ENCODE measurements at places on chromosomes 7 and 10.

DNA sequence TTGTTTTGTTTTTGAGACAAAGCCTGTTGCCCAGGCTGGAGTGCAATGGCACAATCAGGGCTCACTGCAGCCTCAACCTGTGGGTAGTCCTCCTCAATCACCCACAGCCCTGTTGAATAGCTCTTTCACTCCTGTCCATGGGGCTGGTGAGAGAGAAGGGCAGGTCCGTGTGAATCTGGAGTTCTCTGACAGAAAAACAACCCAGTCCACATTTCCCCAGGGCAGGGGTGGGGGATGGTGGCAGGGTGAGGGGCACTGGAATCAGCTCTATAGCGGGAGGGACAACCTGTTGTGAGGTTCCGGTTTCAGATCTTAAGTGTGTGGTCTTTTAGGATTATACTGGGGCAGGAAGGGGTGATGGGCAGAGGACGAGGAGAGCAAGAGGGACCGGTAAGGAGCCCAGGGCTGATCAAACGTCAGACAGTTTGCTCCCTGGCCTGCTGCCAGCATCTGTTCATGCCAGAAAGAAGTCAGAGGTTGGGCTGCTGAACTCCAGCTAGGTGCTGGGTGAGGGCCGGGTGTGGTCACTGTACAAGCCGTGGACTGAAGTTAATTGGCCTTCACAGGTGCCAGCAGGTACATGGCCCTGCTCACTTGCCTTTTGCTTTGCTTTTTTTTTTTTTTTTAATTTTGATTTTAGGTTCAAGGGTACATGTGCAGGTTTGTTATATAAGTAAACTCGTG, 33.2 kb upstream of the MKRN1 start:
- no peak overlapping the region for H3K4me3 ChIP-seq
- no peak for DNase-seq
- H3K27ac ChIP-seq: no peak overlapping the region
- peaks cover 3% of the 10 kb centered on the region for H3K27me3 ChIP-seq
- H3K4me1 ChIP-seq: no peaks in the 10 kb centered on the region

- no peak overlapping the region for H3K4me3 ChIP-seq
- H3K27me3 ChIP-seq: peaks cover 9% of the 10 kb centered on the region
- no peaks in the 10 kb centered on the region for H3K4me1 ChIP-seq
- DNase-seq: no peak
- H3K27ac ChIP-seq: no peak overlapping the region
- no peaks in the 10 kb centered on the region for H3K36me3 ChIP-seq
Observed at GRCh38 chr7:116404389-116404788, 95.1 kb upstream of the CAV2 start.

DNA sequence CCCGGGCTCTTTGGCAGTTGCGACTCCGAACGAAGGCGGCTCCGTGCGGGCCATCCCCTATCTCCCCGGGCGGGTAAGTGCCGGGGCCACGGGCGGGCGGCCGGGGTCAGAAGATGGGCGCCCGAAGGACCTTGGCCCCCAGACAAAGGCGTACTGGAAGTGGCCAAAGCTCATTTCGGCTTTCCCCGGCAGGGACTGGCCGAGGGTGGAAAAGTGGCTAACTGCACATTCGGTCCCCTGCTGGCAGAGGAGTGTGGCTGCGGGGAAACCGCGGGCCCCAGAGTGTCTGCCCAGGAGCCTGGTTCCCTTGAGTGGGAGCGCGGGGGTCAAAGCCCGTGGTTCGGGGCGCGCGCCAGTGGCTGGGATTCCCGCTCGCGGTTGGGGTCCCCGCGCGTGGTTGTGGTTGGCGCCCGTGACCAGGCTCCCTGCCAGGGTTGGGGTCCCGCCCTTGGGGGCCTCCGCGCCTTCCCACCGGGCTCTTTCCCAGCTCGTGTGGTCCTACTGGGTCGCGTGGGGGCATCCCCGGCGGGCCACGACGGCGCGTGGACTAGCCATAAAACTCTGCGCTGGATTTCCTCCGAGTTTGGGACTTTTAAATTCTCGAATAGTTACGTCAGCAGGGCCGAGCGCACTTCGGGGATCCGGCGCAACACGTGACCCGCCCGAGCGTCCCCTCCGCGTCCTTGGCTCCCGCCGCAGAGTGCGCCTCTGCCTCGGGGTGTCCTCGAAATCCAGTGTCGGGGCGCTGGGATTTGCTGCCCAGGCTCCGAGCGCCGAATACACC, 124.4 kb downstream of the TACC2 start:
- no peak overlapping the region for H3K4me3 ChIP-seq
- H3K36me3 ChIP-seq: no peaks in the 10 kb centered on the region
- DNase-seq: peak; percentile 14
- H3K27ac ChIP-seq: no peak overlapping the region

DNA sequence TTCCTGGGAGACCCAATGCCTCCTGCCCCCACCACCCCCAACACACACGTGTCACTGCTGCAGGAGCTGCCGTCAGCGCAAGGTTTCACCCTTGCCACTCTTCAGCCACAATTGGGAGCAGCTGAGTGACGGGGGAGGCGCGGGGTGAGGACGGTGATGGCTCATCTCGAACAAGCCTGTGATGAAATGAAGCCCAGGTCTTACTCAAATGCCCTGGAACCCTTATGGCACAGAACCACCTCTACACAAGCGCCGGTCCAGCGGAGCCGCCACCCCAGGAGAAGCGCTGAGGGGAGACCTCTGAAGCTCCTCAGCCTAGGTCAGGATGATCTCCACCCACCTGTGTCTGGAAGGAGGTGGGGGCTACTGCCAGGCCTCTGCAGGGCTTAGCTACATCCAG, 25.7 kb downstream of the PDIA4 start:
- H3K4me1 ChIP-seq: peaks cover 3% of the 10 kb centered on the region
- DNase-seq: no peak
- H3K36me3 ChIP-seq: peaks cover 26% of the 10 kb centered on the region
- H3K4me3 ChIP-seq: no peak overlapping the region
- no peak overlapping the region for H3K27ac ChIP-seq

GRCh38 chr10:21449288-21449966, 76.1 kb downstream of the SKIDA1 start:
- no peak for DNase-seq
- H3K27me3 ChIP-seq: peaks cover 3% of the 10 kb centered on the region
- H3K4me3 ChIP-seq: no peak overlapping the region

DNA sequence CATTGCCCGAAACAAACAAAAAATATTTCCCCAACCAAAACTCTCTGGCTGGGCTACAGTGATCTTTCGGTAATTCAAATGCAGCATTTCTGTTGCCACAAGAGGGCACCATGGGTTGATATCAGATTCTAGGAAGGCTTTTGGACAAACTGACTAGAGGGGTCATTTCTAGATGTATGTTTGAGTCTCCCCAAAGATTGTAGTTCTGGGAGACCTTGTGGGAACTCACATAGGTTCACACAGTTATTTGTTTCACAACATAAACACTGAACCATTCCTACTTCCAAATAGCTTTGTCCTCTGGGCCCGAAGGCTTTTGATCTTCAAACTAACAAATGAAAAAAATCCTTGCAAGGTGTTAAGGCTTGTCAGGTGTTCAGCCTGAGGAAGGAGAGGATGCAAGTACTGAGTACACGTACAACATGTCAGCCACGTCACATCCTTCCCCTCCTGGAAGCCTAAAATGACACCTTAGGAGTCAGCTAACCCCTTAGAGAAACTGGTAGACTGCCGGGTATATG, 37.0 kb upstream of the IL15RA start:
- H3K27ac ChIP-seq: peak overlapping the region; percentile 90
- peak; percentile 67 for DNase-seq
- H3K4me1 ChIP-seq: peaks cover 69% of the 10 kb centered on the region
- H3K36me3 ChIP-seq: peaks cover 73% of the 10 kb centered on the region
- no peak overlapping the region for H3K4me3 ChIP-seq

DNA sequence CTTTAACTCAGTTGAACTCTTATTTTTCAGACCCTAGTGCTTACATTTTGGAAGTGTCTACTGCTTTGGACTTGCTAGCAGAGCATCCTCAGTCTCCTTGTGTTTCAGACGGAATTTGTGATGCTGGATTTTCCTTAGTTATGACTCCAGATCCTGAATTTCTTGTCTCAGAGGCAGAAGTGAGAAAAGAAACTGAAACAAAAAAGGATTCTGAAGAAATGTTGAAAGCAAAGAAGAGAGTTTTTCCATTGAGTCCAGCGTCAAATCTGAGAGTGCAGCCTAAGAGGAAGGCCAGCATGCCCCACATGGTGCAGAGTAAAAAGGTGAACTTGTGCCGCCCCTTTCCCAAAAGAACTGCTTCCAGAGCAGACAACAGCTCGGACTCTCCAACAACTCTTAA, 46.1 kb downstream of the TASOR2 start:
- no peaks in the 10 kb centered on the region for H3K27me3 ChIP-seq
- peaks cover 24% of the 10 kb centered on the region for H3K4me1 ChIP-seq
- H3K27ac ChIP-seq: peak overlapping the region; percentile 36
- DNase-seq: no peak
- H3K4me3 ChIP-seq: no peak overlapping the region

DNA sequence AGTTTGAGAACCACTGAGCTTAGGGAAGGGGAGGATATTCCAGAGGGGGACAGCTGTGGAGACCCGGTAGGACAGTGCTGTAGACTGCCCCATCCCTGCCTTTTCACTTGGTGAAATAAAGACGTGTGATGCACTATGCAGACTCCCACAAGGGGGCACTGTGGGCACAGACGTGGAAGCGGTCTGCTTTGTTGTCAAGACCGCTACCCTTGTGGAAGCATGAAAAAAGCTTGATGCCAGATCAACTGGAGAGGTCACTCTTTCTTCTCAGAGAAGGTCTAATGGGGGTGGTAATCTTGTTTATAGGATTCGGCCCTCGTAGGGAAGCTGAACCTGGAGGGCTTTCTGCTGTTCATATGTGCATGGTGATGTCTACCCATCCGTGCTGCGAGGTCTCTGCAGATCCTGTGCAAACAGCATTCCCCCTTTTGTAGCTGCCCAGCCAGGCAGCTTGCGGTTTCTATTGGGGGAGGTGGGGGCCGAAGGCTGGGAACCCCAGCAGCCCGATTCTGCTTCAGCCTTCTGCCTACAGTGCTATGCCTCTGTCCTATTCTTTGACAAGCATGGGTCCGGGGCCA, 13.7 kb downstream of the RPS24 start:
- H3K4me3 ChIP-seq: no peak overlapping the region
- H3K4me1 ChIP-seq: peaks cover 28% of the 10 kb centered on the region
- H3K36me3 ChIP-seq: peaks cover 3% of the 10 kb centered on the region
- H3K27ac ChIP-seq: no peak overlapping the region
- DNase-seq: peak; percentile 86

DNA sequence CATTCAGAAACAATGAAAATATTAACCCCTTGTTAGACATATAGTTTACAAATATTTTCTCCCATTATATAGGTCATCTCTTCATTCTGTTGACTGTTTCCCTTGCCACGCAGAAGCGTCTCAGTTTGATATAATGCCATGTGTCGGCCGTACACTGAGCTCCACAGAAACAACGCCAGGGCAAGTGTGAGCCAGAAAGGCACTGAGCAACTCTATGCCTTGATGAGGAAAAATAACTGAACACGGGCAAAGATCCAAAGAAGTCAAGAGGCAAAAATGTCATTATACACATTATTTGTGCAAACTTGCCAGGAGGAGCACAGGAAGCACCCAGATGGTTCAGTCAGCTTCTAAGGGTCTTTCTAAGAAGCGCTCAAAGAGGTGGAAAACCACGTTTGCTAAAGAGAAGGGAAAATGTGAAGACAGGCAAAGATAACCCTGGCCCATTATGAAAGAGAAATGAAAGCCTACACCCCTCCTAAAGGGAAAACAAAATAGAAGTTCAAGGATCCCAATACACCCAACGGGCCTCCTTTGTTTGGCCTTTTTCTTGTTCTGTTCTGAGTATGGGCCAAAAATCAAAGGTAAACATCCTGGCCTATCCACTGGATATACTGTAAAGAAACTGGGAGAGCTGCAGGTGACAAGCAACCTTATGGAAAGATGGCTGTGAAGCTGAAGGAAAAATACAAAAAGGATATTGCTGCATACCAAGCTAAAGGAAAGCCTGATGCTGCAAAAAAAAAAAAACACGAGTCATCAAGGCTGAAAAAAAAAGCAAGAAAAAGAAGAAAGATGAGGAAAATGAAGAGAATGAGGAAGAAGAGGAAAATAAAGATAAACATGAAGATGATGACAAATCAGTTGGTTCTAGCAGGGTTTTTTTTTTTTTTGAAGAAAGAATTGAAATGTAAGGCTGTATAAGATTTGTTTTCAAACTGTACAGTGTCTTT, 15.5 kb downstream of the ARHGAP12 start:
- peaks cover 43% of the 10 kb centered on the region for H3K4me1 ChIP-seq
- no peak overlapping the region for H3K27ac ChIP-seq
- DNase-seq: no peak
- no peak overlapping the region for H3K4me3 ChIP-seq

DNA sequence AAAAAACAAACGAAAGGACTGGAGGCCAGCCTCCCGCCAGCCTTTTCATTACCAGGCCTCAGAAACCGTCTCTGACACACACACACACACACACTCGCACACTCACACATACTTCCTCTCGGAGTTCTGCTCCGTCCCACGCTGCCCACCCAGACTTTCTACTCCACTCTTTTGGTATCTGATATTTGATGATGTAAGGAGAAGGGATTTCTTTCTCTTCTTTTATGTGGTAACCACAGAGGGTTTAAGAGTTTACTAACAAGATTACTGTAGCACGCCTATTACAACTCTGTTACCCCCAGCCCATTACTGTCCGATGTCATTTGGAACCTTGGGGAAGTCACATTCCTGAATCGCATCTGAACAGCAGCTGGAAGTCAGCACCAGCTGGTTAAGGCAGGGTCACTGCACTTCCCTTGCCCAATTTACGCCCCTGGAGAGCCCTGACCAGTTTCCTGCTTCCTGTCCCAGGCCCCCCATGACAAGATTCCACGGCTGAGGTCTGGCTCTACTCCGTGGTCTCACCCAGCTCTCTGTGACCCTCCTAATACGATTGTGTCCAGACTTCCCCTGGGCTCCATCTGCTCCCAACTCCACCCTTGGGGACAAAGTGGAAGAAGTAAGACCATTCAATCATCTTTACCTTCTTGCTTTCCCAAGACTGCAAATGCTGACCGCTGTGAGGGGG, 1.1 kb downstream of the DENND2A start:
- H3K27me3 ChIP-seq: peaks cover 50% of the 10 kb centered on the region
- peak; percentile 39 for DNase-seq
- no peak overlapping the region for H3K27ac ChIP-seq
- no peaks in the 10 kb centered on the region for H3K36me3 ChIP-seq

GRCh38 chr10:113959383-113959760, 84.3 kb upstream of the ADRB1 start:
- H3K36me3 ChIP-seq: no peaks in the 10 kb centered on the region
- no peak overlapping the region for H3K4me3 ChIP-seq
- DNase-seq: peak; percentile 11
- peaks cover 1% of the 10 kb centered on the region for H3K27me3 ChIP-seq
- H3K27ac ChIP-seq: no peak overlapping the region
- H3K4me1 ChIP-seq: peaks cover 43% of the 10 kb centered on the region

GRCh38 chr10:30453764-30454527, 20.0 kb downstream of the MAP3K8 start:
- H3K27ac ChIP-seq: no peak overlapping the region
- H3K4me1 ChIP-seq: peaks cover 28% of the 10 kb centered on the region
- H3K27me3 ChIP-seq: no peaks in the 10 kb centered on the region
- no peak for DNase-seq
- H3K4me3 ChIP-seq: no peak overlapping the region

- no peak overlapping the region for H3K4me3 ChIP-seq
- peaks cover 82% of the 10 kb centered on the region for H3K4me1 ChIP-seq
- DNase-seq: no peak
- no peaks in the 10 kb centered on the region for H3K27me3 ChIP-seq
Observed at GRCh38 chr7:158820656-158821055, 8.7 kb downstream of the ESYT2 start.

All from activated CD4-positive, alpha-beta memory T cell treated with anti-CD3 and anti-CD28 coated beads for 36 hours (primary cell).